ENCODE measurements at places on chromosomes 11 and 22. TPM values are rescaled to one million over a fixed set of nuclear protein-coding genes. Genes with fewer than 3 reads are reported as not detected.

DNA sequence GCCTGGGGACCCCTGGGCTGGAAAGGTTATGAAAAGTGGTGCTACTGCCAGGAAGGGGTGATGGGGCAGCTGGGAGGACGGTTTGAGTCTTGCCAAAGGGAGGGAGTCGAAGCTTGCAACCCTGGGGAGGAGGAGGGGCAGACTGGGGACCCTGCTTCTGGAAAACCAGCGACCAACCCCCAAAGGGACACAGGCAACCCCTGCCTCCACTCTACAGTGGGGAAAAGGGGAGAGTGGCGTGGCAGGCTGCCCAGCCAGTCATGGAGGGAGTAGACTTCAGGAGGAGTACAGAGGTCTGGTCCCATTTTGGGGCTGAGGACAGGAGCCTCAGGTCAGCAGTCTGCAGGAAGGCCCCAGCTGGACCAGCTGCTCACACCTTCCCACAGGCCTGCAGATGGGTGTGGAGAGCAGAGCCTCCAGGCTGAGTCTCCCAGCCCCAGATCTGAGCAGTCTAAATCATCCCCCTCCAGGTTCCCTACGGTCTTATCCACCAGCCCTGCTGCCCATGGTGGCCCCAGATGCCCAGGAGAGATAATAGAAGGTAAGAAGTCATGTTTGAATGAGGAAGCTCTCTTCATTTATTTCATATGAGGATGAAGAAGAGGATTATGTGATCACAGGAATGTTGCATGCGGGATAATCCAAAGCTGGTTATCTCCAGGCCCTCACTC is 3.3 kb downstream of the DDT start:
- no peak overlapping the region for H3K4me3 ChIP-seq
- peaks cover 26% of the 10 kb centered on the region for H3K4me1 ChIP-seq
- no peak overlapping the region for H3K27ac ChIP-seq
- H3K36me3 ChIP-seq: no peaks in the 10 kb centered on the region
- no peaks in the 10 kb centered on the region for H3K27me3 ChIP-seq

GRCh38 chr11:37449146-37449545 is 851.1 kb upstream of the RAG2 start:
- no peaks in the 10 kb centered on the region for H3K4me1 ChIP-seq
- no peaks in the 10 kb centered on the region for H3K36me3 ChIP-seq
- DNase-seq: no peak
- no peak overlapping the region for H3K27ac ChIP-seq
- H3K27me3 ChIP-seq: no peaks in the 10 kb centered on the region

GRCh38 chr11:113270080-113270479 is 44.3 kb upstream of the TTC12 start:
- no peak overlapping the region for H3K4me3 ChIP-seq
- H3K36me3 ChIP-seq: no peaks in the 10 kb centered on the region
- no peaks in the 10 kb centered on the region for H3K4me1 ChIP-seq
- DNase-seq: no peak

DNA sequence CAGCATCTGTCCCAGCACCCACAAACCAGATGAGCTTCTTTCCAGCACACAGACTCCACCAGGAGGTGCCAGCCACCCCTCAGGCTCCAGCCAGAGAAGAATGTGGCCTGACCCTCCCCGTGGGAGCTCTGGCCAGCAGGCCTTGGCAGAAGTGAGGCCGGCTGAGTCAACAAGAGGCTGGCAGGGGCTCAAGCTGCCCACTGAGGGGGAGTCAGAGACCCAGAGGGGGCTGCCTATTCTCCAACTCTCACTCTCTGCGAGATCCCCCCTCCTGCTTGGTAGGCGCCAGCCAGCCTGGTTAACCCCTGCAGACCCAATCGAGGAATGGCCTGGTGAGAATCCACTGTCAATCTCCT is 10.6 kb upstream of the CDC42EP1 start:
- peaks cover 7% of the 10 kb centered on the region for H3K4me1 ChIP-seq
- H3K27ac ChIP-seq: no peak overlapping the region
- H3K36me3 ChIP-seq: no peaks in the 10 kb centered on the region
- H3K4me3 ChIP-seq: no peak overlapping the region
- peaks cover 10% of the 10 kb centered on the region for H3K27me3 ChIP-seq

DNA sequence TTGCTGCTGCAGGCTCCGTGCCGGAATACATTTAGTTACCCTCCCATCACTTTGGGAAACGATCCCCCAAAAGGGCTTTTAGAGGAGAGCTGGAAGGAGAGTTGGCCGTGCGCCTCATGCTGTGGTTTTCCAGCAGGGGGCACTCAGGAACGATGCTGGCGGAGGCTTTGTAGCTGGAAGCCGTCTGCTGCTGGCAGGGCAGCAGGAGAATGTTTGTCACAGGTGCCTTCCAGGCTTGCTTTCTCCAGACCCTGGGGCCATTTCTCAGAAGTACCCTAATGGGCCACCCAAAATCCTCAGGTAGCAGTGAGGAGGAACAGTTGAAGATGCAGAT is 30.0 kb upstream of the CABP7 start:
- H3K36me3 ChIP-seq: no peaks in the 10 kb centered on the region
- H3K4me1 ChIP-seq: peaks cover 5% of the 10 kb centered on the region
- no peak for DNase-seq
- no peak overlapping the region for H3K27ac ChIP-seq

DNA sequence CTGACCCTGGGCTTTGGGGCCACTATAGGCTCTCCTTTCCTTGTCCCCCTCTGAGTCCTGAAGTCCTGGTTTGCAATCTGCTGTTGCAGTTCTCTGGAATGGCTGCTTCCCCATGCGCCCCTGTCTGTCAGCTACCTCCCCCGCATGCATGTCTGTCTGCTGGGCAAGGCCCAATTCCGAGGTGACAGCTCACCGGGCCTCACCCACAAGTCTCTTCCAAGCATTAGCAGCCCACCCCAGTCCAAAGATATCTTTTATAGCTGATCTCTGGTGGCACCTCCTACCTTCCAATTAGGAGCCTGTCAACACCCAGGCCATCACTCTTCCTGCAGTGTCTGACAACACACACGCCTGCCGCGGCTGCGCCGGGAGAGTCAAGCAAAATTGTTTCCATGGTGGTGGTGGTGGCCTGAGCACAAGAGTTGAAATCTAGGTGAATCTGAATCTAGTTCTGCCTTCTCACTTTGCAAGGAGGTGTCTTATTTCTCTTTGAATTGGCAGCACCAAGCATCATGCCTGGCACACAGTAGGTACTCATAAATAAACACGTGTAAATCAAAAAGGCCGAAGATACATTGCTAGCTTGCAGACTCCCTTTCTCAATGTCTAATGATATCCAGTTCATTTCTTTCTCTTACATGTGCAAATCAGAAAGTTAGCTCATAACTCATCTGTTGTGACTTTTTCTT is 1.2 kb upstream of the LMO2 start:
- peaks cover 51% of the 10 kb centered on the region for H3K4me1 ChIP-seq
- peak overlapping the region; percentile 89 for H3K4me3 ChIP-seq
- H3K27ac ChIP-seq: peak overlapping the region; percentile 89
- H3K27me3 ChIP-seq: peaks cover 39% of the 10 kb centered on the region
- peaks cover 3% of the 10 kb centered on the region for H3K36me3 ChIP-seq

- H3K36me3 ChIP-seq: peaks cover 13% of the 10 kb centered on the region
- H3K4me3 ChIP-seq: no peak overlapping the region
- DNase-seq: no peak
- no peak overlapping the region for H3K27ac ChIP-seq
- no peaks in the 10 kb centered on the region for H3K4me1 ChIP-seq
Observed at GRCh38 chr11:124657904-124658303, 15.6 kb downstream of the SIAE start.

- no peak overlapping the region for H3K4me3 ChIP-seq
- DNase-seq: no peak
- H3K4me1 ChIP-seq: peaks cover 21% of the 10 kb centered on the region
- H3K36me3 ChIP-seq: no peaks in the 10 kb centered on the region
- no peak overlapping the region for H3K27ac ChIP-seq
- no peaks in the 10 kb centered on the region for H3K27me3 ChIP-seq
Observed at GRCh38 chr11:94920311-94920710, 53.0 kb downstream of the CWC15 start.

DNA sequence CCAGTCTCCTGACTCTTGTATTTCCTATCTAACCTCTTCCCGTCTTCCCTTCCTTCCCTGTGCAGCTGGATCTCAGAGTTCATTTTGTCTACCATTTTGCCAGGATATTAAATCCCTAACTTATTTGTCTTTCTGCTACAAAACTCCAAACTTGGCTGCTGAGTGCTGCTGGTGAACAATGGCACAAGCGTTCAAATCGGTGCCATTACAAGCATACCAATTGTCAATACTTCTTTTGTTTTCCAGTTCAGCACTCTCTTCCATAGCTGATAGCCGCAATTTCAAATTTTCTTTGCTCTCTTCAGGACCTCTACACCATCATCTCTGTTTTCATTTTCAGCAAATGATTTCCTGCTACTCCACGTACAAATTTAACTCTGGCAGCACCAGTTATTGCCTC is 13.4 kb downstream of the IL18 start:
- H3K4me1 ChIP-seq: no peaks in the 10 kb centered on the region
- DNase-seq: no peak
- no peaks in the 10 kb centered on the region for H3K27me3 ChIP-seq
- H3K4me3 ChIP-seq: no peak overlapping the region
- no peaks in the 10 kb centered on the region for H3K36me3 ChIP-seq
- no peak overlapping the region for H3K27ac ChIP-seq

- peaks cover 58% of the 10 kb centered on the region for H3K4me1 ChIP-seq
- peaks cover 10% of the 10 kb centered on the region for H3K36me3 ChIP-seq
- no peak for DNase-seq
- no peaks in the 10 kb centered on the region for H3K27me3 ChIP-seq
- no peak overlapping the region for H3K27ac ChIP-seq
Observed at GRCh38 chr11:95093548-95093947, 3.9 kb downstream of the ENDOD1 start.

PTPN5 gene
- total RNA-seq: not detected

BTG4 gene
- not detected for total RNA-seq

TPH1 gene
- total RNA-seq: 0.52 TPM

GLYAT gene
- total RNA-seq: not detected

PTPRCAP gene
- total RNA-seq: 215 TPM

P2RY2 gene
- not detected for total RNA-seq

OR5J2 gene
- total RNA-seq: not detected

IL18 gene
- not detected for total RNA-seq

GPR83 gene
- 0.29 TPM for total RNA-seq
